Activated naive CD8-positive, alpha-beta T cell treated with anti-CD3 and anti-CD28 coated beads, Interleukin-2, amount 50 U/mL, for 16 hours (primary cell): ENCODE measurements at places on chromosomes 1 and 21.

DNA sequence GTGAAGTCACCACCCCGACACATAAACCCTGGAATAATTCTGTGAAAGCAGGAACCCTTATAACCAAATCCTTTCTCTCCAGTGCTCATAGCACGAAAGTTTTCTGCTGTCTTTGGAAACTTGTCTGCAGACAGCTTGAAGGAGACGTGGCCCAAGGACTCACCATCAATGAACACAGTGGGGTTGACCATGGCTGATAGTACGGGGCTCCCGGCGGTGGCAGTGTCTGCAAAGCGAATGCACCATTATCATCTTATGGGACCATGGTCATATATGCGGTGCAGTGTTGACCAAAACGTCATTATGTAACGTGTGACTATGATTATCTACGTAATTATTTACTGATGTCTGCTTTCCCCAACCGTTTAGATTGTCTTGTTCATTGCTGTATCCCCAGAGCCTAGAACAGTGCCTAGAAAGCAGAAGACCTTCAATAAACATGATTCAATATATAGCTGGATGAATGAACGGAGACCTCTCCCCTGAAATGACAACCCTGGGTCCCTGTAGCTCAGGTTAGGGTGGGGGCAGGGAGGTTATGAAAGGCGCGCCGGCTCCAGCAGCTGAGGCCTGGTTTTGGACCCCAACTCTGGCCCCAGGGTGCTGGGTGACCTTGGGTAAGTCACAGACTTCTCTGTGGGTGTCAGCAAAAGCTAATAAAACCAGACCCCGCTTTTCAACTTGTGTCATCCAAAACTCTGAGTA lies 128.4 kb upstream of the ZBTB40 start:
- no peak for DNase-seq

DNA sequence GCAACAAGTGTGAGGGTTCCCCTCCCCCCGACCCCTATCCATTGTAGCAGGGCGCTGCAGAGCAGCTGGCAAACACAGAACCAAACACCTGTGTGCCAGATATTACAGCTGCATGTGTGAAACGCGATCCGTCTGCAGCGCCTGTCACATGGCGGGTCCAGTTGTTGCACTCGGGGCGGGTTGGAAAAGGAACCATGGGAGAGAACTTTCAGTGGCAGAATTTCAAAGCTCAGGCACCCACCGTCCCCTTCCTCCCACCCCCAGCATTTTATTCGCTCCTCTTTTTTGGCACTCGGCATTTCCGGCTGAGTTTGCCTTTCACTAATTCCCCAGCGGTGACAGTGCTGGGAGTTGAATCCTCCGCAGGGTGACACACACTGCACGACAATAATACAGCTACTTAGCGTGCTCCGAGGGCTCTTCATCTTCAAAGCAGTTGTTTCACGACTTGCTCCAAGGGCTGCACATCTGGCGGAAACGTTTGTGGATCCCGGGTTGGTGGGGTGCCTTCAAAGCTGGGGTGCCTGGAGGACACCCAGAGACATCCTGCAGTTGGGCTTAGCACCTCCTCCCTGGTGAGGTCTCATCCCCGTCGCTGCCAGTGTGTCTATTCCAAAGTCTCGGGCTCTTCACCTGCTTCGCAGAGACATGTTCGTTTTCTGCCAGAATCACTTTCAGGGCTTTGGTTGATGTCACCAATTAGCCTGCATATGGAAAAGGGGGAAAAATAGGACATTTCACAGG lies 180.7 kb downstream of the ZBTB18 start:
- no peak for DNase-seq

DNA sequence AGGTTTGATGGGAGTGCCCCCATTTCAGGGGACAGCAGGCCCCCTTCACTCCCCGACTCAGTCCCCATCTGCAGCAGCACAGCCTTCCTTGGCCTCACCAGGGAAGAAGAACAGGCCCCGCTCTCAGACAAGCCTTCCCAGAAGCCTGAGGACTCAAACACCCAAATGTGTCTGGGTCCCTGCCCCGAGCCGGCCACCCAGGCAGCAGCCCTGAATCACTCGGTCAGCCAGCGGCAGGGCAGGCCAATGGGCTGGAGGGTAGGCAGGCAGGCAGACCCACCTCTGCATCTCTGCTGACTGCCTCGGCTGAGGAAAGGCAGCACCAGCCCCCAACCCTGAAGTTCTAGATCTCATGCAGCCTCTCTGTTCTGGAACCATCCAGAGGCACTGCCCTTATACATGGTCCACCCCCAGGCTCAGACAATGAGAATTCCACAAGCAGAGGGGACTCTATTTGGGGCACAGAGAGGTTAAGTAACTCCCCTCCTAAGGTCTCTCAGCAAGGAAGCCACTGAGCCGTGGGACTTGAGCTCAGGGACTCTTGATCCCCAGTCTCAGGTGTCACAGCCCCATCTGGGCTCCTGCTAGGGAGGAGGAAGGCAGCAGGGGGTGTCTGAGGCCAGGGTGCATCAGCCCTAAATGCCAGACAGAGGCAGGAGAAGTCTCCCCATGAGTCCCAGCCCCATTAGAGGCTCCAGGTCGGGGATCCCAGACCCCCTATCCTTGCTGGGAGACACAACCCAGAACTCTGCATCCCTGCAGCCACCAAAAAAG lies 33.2 kb upstream of the RUNX3 start:
- no peak for DNase-seq

DNA sequence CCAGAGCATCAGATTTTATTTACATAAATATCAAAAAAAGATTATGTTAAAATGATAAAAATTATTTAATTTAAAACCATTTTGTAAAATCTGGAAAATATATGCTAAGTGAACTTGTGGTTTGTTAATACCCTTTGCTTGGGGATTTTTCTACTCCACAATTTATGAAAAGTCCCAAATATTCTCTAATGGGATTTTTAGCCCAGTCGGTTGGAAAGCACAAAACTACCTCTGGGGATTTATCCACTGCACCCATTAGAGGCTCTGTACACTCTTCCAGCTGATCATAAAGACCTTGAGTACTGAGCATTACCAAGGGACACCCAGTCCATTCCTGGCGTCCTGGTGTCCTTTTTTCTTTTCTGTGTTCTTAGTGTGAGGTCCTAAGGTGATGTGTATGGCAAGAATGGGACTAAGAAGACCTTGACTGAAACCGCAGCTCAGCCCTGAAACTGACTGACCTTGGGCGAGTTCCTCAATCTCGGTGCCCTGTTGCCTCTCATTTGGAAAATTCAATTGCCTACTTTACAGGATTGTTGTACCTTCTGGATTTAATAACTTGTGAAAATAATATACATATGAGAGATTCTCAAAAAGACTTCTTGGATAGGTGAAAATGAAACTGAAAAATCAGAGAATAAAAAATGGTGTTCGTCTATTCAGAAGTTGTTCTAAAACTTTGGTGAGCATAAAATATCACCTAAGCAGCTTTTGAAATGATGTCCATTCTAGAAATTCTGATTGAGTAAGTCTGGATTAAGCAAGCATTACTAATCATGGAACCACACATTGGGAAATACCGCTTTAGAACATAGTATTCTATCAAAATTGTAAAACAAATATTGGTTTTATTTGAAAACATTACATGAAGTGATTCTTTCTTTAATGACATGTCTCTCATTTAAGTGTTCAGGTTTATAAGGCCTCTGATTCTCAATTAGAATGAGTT lies 21.5 kb upstream of the SAMSN1 start:
- DNase-seq, result no peak

GRCh38 chr1:158694596-158694995 lies 5.9 kb downstream of the OR6K2 start:
- no peak for DNase-seq

DNA sequence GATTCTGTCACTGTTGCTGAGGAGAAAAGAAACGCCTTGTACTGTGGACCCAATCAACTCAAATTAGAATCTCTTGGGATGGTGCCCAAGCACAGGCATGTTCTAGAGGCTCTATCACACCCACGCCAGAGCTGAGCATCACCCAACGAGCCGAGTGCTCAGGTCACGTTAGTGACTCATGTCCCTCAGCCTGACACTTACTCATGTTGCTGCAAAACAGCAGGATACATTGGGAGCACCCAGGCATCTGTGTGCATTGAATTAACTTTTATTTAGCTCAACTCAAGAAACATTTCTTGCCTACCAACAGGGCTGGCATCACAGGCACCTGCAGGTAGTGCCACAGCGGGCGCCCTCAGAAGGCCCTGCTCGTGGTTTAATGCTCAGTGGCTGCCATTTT lies 149.8 kb downstream of the ETS2 start:
- no peak for DNase-seq

- DNase-seq, result no peak
These were observed 18.8 kb downstream of the RHBG start for GRCh38 chr1:156387870-156388173.

- DNase-seq, result no peak
These were observed 60.3 kb downstream of the CD46 start for GRCh38 chr1:207811920-207812720.

- peak; percentile 14 for DNase-seq
These were observed 19.0 kb downstream of the BTG2 start for GRCh38 chr1:203324105-203325025.

DNA sequence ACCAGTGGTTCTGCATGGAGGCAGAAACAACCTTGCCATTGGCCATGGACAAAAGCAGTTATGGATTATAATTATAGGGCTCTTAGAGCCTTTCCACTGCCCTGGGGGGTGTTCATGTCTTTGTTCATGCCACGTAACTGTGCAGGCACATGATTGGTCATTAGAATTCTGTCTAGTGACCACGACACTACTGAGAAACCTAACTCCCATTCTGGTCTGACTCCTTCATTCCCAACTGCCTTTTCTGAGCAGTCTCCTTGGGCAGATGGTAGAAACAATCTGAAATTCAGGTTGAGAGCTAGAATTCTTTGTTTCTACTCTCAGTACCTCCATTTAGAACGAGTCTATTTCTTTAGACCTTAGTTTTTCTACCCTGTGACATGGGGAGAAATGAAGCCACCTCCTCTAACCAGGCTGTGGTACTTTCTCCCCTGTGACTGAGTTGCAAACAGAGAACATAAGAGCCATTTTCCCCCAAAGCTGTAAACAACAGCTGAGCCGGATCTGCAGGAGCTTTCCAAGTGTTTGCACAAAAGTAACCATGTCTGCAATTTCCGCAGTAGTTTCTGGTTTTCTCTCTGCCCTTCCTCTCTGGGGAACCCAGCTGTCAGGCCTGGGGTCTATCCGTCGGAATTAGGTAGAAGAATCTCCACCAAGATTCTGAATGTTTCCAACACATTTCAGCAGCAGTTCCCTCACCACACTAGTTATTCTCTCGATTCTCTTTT lies 37.7 kb upstream of the IPO9 start:
- DNase-seq, result no peak

DNA sequence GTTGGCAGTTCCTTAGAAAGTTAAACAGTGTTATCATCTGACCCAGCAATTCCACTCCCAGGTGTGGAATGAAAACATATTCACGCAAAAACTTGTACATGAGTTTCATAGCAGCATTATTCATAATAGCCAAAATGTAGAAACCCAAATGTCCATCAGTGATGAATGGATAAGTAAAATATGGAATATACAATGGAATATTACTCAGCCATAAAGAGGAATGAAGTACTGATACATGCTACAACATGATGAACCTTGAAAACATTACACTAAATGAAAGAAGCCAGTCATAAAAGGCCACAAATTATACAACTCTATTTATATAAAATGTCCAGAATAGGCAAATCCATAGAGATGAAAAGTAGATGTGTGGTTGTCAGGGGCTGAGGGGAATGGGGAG lies 53.5 kb downstream of the RRAGC start:
- DNase-seq, result no peak

DNA sequence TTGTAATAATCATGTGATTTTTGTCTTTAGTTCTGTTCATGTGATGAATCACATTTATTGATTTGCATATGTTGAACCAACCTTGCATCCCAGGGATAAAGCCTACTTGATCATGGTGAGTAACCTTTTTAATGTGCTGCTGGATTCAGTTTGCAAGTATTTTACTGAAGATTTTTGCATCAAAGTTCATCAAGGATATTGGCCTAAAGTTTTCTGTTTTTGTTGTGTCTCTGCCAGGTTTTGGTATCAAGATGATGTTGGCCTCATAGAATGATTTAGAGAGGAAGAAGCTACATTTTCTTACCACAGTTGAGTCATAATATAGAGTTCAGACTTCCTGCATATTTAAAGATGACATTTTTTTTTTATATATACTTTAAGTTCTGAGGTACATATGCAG lies 455.9 kb downstream of the PLPP3 start:
- DNase-seq, result no peak

DNA sequence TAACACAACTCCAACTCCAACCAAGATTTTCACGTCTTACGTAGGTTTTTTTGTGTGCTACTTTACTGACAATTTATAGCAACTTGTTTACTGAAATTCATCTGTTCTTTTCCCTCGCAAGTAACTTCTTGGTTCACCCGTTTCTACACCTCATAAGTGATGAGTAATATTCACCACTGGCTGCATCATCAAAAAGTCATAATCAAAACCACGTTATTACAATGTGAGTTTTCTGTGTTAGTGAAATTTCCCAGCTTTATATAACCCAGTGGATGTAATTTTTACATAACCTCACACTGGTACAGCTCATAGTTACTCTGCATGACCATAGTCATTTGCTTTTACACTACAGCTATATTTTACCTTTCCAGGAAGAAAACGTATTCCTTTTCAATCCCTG lies 401.1 kb upstream of the LYPLAL1 start:
- no peak for DNase-seq

DNA sequence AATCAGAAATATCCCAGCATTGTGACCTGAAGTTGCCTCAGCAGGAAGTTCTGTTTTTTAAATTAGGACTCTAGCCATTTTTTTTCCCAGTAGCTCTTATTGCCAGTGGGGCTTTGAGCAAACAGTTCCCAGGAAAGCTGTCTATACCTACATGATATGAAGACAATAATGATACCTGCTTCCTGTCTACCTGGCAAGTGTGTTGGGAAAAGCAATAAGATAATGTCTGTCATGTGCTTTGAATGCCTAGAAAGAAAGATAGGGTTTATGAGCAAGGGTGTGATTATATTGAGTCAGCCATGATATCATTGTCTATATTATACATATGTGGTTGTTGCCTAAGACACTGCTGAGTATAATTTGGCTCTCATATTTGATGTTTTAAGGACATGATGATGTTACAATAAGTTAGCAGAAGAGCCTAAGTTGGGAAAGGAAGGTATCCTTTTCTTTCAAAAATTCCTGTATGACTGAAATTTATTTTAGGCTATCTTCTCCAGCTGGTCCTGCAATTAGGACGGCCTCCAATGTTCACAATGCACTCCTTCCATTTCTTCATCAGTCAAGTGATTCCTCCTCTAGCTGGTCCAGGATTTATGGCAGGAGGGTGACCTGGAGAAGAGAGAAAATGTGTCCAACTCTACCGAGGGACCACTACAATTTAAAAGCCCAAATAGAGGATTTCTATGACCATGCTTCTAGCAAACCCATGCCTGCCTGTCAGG lies 99.6 kb upstream of the CDC42BPA start:
- no peak for DNase-seq

GRCh38 chr1:162091681-162092524 lies 22.4 kb downstream of the NOS1AP start:
- no peak for DNase-seq

GRCh38 chr1:18564676-18565075 lies 66.0 kb upstream of the PAX7 start:
- DNase-seq, result no peak

- no peak for DNase-seq
These were observed 647.1 kb upstream of the NCAM2 start for GRCh38 chr21:20351138-20351537.
